Right renal pelvis (tissue), 4 donors: ENCODE measurements at places on chromosomes 5 and 9. TPM values are rescaled to one million over a fixed set of nuclear protein-coding genes. Genes with fewer than 3 reads are reported as not detected.
A peak's percentile ranks its signal among the peaks of the same experiment; 100 is the strongest.

Gene IFNA13
- not detected for polyA plus RNA-seq

Gene SLC27A4
- 24.0 TPM for polyA plus RNA-seq

Gene SLC34A1
- polyA plus RNA-seq, result 188 TPM

Gene LCP2
- 3.2 TPM for polyA plus RNA-seq

Gene PCA3
- 1.5 TPM for polyA plus RNA-seq

- no peak for DNase-seq
Measured at GRCh38 chr9:113506090-113506589, 42.6 kb downstream of the RGS3 start.

DNA sequence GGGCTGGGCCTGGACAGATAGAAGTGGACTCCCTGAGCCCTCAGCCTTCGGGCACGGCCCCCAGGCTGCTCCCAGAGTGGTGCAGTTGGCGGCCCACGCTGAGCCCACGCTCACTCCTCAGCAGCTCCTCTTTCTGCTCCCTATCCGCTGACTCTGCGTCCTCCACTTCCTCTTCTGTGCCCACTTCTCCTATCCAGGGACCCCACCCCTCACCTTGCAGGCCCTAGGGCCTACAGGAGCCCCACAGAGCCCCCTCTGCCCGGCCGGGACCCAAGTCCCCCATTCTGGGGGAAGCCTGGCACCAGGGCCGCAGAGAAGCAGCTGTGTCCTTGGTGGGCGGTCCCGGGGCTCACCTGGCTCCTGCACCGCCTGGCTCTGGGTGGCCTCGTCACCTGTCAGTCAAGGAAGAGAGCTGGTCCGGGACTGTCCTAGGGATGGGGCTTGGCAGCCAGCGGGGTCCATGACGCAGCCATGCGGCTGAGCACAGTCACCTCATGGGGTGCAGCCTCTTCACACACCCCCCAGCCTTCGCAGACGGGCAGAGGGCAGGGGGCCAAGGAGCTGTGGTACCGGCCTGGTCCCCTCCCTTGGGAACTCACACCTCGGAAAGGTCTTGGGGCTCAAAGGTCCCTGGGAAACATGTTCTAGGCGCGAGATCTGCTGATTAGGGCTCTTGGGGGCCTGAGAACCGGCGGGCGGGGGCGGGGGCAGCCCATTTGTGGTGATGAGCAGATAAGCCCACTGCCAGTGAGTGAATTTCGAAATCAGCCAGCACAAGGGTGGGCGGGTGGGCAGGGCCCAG, 5.4 kb upstream of the NRARP start:
- no peak for DNase-seq

DNA sequence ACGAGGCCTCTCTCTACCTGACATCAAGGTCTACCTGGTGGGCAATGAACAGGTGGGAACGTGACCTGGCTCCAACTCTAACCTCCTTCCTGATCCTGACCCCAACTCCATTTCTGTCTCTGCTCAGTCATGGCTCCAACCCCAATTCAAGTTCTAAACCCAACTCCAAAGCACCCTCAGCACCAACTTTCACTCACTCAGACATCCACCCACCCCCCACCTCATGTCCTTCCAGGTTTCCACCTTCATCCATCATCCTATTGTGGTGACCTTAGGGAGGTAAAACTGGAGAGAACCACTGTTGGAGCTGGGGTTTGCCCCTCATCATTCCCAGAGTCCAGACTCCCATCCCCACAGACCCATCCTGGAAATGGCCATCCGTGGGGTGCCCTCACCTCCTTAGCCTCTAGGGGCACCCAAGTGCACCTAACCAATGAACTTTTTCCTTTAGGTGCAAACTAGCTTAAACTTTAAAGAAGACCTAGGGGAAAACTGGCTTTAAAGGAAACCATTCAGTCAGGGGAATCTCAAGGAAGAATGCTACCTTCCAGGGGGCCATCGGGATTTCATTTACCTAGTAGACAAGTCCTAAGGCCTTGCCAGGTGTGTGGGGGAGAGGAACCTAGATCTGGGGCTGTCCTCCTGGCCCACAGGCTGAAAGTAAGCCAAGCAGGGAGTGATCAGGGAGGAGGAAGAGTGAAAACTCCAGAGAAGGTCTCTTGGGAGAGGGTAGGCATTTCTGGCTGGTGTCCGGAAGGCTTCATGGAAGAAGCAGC, 11.3 kb downstream of the RGS14 start:
- DNase-seq, result no peak

GRCh38 chr5:154642499-154643245, 112.5 kb upstream of the LARP1 start:
- DNase-seq, result no peak

GRCh38 chr5:137264573-137264972, 234.6 kb downstream of the SPOCK1 start:
- no peak for DNase-seq

DNA sequence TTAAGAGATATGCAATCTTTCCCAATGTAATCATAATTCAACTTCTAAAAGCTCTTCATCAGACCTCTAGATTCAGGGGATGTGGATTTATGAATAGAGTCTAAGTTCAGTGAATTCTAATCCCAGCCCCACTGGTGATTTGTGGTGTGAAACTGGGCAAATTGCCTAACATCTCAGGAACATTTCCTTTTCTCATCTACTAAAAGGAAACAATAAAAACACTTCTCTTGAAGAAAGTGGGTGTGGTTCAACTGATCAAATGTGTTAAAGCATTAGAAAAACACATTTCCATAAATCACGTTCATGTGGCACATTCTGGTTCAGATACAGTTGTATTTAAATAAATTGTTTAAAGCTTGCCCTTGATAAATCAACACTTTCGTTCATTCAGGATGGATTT, 631.7 kb upstream of the CDH6 start:
- DNase-seq, result no peak

GRCh38 chr5:151264113-151264512, 11.1 kb downstream of the GM2A start:
- no peak for DNase-seq

DNA sequence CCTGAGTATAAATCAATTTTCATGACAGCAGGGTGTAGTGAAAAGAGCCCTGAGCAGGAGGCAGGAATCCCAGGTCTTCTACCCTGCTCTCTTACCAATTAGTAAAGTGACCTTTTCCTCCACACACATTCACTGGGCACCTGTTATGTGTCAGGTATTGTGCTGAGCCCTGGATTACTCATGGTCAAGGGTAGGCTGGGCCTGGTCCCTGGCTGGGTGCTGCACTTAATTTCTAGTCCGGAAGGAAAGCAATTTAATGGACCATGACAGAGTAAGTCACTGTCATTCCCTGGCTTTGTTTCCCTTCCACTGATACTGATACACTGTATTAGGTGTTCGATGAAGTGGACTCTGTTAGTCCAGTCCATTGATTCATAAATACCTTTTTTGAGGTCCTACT, 29.1 kb upstream of the BRINP1 start:
- no peak for DNase-seq

DNA sequence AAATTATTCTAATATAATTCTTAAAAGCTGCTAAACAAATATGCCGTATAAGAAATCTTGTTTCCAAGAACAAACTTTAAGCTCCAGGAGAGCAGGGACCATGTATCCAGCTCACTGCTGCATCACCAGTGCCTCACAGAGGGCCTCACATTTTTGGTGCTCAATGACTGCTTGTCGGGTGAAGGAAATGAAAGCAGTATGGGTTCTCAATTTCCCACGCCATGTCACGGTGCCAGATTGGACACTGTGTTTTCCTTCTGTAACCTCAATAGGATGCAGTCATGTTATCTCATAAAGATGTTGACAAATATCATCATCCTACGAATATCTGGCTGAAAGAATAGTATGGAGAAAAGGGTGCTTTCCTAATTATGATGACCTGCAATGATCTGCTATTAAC, 64.7 kb downstream of the POU5F2 start:
- DNase-seq, result no peak

- peak; percentile 5 for DNase-seq
Measured at GRCh38 chr5:56908942-56909293, 478 bp upstream of the SETD9 start.

DNA sequence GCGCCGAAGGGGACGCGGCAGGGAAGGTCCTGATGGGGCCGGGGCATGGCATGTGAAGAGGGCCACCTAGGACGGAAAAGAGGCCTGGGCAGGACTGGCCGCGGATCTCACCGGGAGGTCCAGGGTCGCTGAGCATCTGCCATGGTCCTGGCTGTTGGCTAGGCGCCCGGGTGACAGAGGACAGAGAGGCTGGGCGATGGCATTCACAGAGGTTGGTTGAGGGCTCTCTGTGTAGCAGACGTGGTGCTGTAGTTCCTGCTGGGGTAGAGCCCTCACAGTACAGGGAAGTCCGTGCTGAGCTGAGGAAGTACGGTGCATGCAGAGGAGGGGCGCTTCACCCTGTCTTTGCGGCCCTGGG, 427 bp downstream of the PCYOX1L start:
- DNase-seq, result no peak

DNA sequence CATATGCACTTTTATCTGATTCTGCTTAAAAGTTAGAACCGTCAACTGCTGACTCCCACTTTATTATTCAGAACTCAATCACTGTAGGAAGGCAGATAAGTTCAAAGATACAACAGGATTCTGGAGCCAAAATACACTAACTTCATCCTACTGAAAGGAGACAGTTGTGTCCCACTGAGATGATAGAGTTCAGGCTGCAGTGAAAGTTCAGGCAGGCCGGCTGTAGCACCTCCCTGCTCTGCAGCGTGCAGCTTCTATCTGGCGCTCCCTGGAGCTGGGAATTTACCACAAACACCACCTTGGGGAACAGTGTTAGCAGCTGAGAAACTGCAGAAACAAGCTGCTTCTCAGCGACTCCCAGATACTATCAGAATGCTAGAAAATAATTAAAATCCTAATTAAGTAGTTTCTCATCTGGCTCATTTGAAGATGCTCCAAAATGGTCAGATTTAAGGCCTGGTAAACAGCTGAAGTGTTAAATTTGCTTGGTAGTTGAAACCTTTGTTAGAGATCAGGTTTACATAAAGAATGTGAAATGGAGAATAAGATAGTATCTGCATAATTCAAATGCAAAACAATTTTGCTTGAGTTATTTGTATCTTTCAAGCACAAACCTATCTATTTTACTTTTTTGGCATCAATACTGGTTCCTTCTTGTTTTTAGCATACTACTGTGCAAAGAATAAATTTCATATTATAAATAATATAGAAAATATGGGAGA, 52.3 kb upstream of the CNTLN start:
- DNase-seq, result peak; percentile 16

DNA sequence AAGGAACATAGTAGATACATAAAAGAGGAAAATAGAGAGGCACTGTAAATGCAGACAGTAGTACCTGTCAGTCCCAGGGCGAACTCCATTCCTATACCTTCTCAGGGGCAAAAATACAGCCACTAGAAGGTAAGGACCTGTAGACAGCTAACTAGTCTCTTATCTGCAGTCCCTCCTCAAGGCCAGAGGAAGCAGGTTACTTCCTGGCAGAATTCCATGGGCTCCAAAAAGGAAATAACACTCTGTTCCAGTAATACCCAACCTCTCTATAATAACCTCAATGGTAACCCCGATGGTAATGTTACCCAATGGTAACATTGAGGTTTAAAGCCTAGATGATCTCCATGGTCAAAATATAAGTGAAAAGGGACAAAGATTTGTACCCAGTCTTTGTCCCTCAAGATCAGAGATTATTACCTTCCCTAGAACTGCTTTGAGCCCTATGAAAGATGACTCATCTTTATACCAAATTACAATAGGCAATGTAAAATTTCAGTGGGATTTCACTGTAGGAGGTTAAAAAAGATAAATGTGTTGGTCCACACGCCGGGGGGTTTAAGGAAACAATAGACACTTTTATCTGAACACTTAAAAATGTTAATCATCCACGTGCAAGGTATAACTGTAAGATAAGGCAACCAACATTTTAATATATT, 113.0 kb downstream of the DENND1A start:
- no peak for DNase-seq

DNA sequence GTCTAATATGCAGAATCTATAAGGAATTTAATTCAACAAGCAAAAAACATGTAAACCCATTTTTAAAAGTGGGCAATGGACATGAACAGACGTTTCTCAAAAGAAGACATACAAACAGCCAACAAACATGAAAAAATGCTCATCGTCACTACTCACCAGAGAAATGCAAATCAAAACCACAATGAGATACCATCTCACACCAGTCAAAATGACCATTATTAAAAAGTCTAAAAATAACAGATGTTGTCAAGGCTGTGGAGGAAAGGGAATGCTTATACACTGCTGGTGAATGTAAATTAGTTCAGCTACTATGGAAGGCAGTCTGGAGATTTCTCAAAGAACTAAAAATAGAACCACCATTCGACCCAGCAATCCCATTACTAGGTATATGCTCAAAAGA, 3.1 kb upstream of the KLHL3 start:
- no peak for DNase-seq

DNA sequence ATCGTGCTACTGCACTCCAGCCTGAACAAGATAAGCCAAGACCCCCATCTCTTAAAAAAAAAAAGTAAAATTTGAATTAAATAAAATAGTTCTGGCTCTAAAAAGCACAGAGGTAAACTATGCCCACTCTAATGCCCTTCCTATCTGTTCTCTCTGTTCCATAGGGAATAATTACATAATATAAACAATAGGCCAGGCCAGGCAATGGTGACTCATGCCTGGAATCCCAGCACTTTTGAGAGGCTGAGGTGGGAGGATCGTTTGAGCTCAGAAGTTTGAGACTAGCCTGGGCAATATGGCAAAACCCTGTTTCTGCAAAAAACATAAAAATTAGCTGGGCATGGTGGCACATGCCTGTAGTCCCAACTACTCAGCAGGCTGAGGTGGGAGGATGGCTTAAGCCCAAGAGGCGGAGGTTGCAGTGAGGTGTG, 47.4 kb downstream of the MYO10 start:
- DNase-seq, result no peak

DNA sequence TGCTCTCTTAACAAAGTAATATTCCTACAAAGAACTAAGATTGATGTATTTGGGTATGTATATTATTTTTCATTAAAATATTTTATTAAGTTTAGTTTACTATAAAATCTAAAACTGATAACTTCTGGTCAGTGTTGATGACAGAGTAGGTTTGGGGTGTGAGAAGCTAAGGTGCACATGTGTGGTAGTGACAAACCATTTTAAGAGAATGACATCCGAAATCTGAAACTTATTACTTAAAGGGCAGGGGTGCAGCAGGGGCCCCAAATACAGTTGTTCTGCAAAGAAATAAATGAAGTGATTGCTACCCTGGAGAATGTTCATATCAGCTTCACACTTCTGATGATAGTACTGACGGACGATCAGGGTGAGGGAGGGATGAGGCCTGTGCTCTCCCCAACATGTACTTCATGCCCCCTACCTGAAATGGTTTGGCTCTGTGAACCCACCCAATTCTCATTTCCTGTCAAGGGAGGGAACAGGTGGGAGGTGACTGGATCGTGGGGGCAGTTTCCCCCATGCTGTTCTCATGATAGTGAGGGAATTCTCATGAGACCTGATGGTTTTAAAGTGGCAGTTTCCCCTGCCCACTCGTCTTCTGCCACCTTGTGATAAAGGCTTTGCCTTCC, 125.3 kb upstream of the RFX3 start:
- DNase-seq, result no peak

DNA sequence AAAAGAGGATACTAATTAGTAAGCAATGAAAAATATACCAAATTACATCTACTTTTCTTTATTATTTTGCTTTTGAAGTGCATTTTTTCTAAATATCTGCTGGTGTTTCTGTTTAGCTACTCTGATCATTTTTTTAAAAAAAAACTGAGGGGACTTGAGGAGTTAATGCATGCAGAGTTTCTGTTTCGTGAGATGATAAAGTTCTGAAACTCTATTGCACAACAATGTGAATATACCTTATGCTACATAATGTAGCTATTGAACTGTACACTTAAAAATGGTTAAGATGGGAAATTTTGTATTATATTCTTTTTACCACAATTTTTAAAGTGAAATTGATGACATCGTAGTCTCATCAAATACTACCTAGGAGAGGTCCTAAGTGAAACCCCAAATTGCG, 288.3 kb upstream of the NR4A3 start:
- DNase-seq, result no peak

- DNase-seq, result no peak
Measured at GRCh38 chr5:172004824-172005237, 1.6 kb downstream of the FBXW11 start.
